Erythroblast (primary cell): ENCODE measurements at places on chromosomes 7 and 10.

DNA sequence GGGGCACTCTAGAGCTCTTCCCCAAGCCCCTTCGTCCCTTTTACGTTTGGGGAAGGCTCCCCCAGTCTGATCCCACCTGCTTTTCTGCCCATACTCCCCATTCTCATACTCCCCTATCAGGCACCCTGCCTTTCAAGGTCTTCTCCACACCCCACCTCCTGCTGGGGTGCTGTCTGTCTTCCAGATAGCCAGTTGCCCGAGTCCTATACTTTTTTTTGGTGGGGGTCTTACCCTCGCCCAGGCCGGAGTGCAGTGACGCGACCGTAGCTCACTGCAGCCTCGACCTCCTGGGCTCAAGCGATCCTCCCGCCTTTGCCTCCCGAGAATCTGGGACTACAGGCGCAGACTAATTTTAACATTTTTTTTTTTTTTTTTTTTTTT, 775 bp upstream of the ABHD11 start:
- no peak for DNase-seq

DNA sequence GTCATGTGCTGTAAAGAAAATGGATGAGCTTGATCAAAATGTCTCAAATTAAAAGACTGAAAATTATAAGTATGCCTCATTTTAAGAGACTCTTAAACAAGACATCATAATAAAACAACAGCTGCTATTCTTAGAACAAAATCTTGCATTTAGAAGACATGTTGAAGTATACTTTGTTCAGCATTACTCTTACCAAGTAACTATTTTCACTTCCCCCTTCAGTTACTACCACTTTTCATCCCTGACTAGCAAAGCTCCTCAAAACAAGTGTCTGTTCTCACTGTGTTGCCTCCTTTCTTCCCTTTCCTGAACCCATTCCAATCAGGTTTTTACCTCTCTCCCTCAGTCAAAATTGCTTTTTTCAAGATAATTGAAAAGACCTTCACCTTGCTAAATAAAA, 31.6 kb downstream of the ELAPOR2 start:
- no peak for DNase-seq

GRCh38 chr10:4883079-4883739, 57.2 kb downstream of the AKR1E2 start:
- DNase-seq, result no peak

DNA sequence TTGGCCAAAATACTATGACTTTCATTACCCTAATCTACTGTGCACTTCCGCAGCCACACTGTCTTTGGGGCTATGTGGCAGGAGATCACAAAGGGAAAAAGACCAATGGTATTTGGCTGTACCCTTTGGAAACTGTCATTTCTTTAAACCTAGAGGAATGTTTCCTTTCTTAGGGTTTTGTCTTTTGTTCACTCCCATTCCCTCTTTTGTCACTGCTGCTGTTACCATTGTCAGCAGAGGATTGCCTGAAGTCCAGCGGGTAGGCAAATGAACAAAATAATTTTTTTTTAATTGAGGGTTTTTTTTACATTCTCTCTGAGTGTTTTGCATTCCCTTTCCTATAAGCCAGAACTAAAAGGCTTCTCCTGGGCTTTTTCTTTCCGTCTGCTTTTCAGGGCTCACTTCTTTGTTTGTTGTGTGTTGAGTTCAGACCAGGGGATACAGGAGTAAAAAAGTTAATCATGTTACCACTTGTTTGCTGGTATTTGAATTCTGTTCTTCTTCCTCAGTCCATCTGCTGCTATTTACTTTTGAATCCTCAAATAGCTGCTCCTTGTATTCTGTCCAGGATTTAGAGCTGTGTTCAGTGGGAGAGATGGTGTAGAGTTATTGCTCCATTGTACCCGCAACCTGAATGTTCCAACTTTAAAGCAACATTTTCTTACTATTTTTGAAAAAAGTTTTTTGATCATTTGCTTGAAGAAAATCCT, 374.6 kb downstream of the SUGCT start:
- DNase-seq, result no peak

- DNase-seq, result no peak
Observed at GRCh38 chr10:114172776-114173602, 1.0 kb downstream of the CCDC186 start.
